ENCODE measurements at places on chromosomes 12 and 14.

GRCh38 chr14:101731187-101732080 lies 30.1 kb upstream of the PPP2R5C start:
- DNase-seq = no peak

- DNase-seq = no peak
These were observed 33.1 kb downstream of the IRF2BPL start for GRCh38 chr14:76995279-76996035.

DNA sequence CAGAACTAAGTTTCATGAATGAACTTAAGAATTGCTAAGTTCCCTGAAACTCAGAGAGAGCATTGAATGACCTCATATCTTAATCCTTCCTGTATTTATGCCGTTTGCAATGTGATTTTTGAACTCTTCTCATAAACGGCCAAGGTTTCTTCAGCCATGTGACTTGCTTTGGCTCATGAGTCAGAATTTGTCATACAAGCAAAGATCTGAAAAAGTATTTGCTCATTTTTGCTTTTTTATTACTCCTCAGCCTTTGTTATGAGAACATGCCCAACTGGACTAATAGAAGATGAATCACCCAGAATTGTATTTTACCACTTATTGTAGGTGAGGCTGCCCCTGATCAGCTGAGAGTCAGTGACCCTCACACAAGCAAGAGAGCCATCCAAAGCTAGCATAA lies 693.8 kb downstream of the BCL11B start:
- DNase-seq = no peak

DNA sequence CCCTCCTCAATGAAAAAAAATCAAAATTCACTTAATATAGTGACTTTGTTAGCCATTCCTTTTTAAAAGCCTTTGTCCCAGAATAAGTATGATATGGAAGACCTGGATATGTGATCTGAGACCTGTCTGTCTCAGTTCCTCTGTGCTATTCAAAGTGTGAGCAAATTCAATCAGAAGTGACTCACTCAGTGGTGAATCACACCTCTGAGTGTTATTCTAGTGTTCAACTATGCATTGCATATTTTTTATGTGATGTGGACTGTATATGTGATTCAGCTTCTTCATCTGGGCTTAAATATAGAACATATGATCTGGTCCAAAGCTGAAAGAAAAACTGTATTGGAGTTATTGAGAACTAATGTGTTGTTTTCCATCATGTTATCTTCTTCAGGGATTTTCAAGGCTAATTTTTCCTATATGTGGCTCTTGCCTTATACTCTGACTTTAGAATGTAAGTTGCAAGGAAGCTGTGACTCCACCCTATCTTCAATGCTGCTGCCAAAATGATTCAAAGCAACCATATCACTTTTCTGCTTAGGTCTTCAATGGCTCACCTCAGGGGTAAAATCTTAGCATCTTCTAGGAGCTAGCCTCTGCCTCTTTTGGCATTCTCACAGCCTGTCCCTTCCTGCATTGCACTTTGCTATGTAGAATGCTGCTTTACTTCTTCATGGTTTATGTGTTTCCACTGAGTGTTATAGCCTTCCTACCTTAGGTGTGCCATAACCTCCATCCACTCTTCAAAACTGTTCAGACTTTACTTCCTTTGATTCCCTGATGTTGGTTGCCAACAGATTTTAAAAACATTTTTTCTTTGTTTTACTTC lies 169.8 kb downstream of the OTOGL start:
- no peak for DNase-seq

DNA sequence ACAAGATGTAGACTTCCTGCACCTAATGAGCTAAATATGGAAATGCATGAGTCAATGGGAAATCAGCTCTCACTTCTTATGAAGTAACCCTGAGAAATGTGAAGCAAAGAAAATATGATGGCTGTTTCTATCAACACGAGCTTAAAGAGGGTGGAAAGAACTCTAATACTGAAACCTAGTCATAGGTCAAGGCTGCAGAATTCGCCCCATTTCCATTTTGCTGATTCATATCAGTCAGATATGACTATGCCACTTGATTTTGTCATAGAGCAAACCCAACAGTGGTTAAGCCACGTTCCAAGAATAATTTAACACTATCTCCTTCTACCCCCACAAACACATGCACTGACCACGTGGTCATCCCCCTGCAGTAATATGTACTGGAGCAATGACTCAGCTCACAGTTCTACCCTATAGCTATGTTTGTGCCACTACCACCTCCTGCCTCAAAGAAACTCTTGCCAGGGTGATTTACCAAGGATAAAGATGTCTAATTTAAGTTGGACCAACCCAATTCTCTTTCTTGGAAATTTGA lies 157.5 kb downstream of the TMTC3 start:
- DNase-seq = no peak

- DNase-seq = no peak
These were observed 111.1 kb upstream of the ARHGAP5 start for GRCh38 chr14:31965735-31966598.

DNA sequence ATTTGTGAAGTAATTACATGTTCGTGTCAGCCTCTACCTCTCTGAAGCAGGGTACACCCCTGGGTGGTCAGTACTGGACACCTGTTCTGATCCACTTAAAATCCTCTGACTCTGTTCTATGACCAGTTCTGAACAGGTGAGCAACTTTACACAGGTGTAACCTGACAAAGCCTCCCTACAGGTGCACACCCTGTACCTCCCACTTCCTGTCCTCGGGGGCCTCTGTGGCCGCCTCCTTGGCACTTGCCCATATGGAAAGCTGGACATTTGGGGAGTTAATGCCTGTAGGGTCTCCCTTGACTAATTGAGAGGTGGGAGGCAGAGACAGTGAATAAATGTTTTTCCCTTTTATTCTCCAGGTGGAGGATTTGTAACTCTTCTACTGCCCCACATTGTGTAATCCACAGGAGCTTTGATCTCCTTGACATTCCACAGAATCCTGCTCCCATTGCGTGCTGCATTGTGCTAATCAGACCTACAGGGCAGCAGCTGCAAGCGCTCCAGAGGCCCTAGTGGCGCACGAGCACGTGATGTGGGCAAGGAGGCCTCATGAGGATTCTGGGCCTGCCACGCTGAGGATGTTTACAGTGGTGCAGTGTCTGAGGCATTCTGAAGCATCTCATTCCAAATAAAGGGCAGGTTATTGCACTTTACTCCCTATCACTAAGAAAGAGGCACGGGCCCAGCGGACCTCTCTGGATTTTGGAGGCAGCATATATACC lies 45.8 kb upstream of the BATF start:
- no peak for DNase-seq

DNA sequence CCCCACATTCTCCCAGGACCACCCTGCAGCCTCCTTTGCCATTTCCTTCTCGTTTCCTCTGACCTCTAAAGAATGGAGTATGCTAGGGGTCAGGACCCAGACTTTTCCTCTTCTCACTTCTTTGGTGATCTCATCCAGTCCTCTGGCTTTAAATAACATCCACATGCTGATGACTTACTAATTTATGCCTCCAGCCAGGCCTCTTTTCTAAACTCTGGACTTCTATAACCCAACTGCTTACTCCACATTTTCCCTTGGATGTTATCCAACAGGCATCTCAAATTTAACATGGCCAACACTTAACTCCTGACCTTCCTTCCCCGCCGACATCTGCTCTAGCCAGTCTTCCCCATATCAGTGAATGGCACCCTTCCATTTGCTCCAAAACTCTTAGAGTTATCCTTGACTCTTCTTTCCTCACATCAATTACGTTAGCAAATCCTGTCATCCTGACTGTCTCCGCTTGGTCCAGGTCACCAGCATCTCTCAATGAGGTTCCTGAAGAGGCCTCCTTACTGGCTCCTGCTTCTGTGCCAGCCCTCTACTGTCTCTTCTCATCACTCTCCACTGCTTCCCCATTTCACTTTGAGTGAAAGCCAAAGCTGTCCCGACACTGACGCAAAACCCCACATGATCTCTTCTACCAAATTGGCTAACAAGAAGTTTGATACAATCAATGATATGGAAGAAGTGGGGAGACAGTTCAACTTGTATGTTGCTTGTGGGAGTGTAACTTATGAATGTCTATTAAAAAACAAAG lies 42.7 kb downstream of the TMBIM6 start:
- no peak for DNase-seq

DNA sequence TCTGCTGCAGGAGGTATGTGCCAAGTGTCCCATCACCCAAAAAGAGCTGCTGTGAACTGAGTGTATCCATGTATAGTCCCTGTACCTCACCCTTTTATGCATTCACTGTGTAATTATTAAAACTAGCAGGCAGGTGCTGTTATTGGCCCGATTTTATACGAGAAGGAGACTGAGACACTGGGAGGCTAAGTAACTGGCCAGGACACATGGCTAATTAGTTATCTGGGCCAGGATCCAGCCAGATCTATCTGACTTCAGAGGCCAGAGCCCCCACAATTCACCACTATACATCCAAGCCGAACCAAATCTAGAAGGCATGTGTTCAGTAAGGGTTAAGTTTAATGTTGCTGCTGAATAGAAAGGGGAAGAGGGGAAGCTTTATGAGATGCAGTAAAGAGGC lies 73.4 kb downstream of the FRMD6 start:
- DNase-seq = no peak

DNA sequence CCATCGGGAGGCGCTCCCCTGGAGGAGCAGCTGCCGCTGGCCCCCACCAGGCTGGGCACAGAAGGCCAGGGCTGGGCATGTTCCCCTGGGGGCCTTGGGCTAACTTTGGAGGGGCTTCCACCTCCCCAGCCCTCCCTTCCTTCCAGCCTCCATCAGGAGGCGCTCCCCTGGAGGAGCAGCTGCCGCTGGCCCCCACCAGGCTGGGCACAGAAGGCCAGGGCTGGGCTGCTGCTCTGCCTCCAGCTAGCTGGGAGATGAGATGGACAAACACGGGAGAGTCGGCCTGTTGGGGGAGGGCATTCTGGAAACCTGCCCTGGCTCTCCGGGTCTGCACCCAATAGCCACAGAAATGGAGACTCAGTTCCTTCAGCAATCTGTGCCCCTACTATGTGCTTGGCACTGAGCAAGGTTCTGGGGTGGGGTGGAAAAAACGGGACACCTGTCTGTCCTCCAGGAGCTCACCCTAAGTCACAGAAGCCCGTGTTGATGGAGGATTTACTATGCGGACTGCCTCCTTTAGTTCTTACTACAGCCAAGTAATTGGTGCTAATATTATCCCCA lies 39.0 kb upstream of the CORO1C start:
- DNase-seq = no peak

GRCh38 chr12:106973545-106973944 lies 13.4 kb downstream of the MTERF2 start:
- DNase-seq = no peak

GRCh38 chr12:41302979-41303403 lies 114.9 kb downstream of the PDZRN4 start:
- DNase-seq = no peak

DNA sequence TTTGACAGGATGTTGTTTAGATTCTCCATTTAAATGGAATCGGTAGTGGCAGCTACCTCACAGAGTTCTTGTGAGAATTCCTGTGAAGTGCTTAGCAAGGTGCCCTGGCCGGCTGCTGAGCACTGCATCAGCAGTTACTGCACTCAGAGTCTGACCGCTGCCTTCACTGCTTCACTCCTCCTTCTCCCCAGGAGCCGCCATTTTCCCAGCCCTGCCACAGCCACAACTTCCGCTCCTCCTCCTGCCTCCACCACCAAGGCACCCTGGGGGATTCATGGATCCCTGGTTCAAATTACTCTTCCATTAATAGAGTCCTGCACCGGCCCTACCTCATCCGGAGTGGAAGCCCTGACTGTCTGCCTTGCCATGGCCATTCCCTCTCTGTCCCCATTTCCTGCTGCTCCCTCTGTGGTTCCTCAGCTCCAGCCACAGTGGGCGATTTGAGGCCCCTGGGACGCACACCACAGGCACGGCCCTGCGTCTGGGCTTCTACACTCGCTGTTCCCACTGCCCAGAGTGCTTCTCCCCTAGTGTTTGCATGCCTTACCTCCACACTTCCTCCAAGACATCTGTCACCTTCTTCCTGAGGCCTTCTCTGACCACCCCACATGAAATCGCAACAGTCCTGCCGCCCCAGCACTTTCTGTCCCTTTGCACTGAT lies 210.3 kb downstream of the IPO8 start:
- no peak for DNase-seq

- no peak for DNase-seq
These were observed 33.3 kb downstream of the KCTD10 start for GRCh38 chr12:109443794-109444193.

DNA sequence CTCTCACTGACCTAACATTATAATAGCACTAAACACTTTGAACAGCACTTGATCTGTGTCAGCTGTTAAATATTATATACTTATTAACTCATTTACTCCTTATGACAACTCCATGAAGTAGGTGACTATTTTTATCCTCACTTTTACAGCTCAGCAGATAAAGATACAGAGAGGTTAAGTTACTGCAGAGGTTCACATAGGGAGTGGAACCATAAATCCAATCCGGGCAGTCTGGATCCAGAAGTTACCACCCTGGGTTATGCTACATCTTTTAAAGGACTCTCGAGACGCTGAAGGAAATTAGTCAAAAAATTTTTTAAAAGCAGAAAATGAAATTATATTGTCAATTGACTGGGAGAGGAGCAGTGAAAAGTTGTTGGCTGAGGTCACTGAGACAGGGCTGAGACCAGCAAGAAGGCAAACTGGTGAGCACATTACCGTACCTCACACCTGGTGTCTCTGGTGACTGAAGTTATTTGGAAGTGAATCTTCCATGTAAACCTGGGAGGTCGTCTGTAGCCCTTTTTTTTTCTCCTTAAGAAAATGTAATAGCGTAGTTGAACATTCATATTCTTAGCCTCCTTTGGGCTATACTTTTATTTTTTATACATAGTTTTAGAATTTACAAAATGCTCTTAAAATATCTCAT lies 1.2 kb upstream of the RIMKLB start:
- no peak for DNase-seq

DNA sequence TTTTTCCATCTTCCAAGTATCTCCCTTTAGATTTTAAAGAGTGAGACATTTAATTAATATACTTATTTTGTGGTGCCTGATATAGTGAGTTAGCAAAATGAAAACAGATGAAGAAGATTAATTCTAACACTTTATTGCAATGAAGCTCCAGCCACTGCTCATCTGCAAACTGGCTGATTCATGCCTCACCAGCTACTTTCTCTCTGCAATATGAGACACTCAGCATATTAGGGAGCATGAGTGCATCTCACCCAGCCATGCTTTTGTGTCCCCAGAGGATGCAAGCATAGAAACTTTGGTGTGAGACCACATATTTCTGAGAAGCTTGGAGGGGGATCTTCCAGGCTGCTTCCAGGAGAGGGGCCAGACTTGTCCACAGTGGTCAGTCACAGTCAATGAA lies 148.6 kb downstream of the BMP4 start:
- no peak for DNase-seq
